Bronchial smooth muscle cell (primary cell): ENCODE measurements at places on chromosomes 7 and 10. TPM values are rescaled to one million over a fixed set of nuclear protein-coding genes. Genes with fewer than 3 reads are reported as not detected.

COL26A1 gene
- total RNA-seq = not detected in 2 replicates

TRIL gene
- under 0.01 and 2.1 TPM in 2 replicates for total RNA-seq

PODXL gene
- 0.17 and 0.47 TPM in 2 replicates for total RNA-seq

TMEM196 gene
- total RNA-seq = not detected in 2 replicates

GHRHR gene
- total RNA-seq = not detected in 2 replicates

SLC13A4 gene
- 0.16 and 0.26 TPM in 2 replicates for total RNA-seq

PDGFA gene
- total RNA-seq = 2.8 and 5.0 TPM in 2 replicates

CYP3A5 gene
- total RNA-seq = 3.1 and 3.9 TPM in 2 replicates

GPR158 gene
- under 0.01 TPM in 1 of 2 replicates, not detected in the other for total RNA-seq

TUBAL3 gene
- not detected in 2 replicates for total RNA-seq

SDK1 gene
- 1.4 and 7.8 TPM in 2 replicates for total RNA-seq

HKDC1 gene
- total RNA-seq = under 0.01 and 0.77 TPM in 2 replicates

TUBB8 gene
- not detected in 2 replicates for total RNA-seq

MRLN gene
- total RNA-seq = not detected in 2 replicates

NRCAM gene
- 0.17 and 1.4 TPM in 2 replicates for total RNA-seq

PPRC1 gene
- total RNA-seq = 7.3 and 9.2 TPM in 2 replicates

GPR141 gene
- not detected in 2 replicates for total RNA-seq

GIMAP1 gene
- 0.09 TPM in 1 of 2 replicates, not detected in the other for total RNA-seq

HTR5A gene
- total RNA-seq = not detected in 2 replicates

CALML3 gene
- not detected in 2 replicates for total RNA-seq

RAMP3 gene
- 0.17 TPM in 1 of 2 replicates, not detected in the other for total RNA-seq

TMEM229A gene
- total RNA-seq = not detected in 2 replicates

GNAT3 gene
- total RNA-seq = not detected in 2 replicates

SPDYE8 gene
- not detected in 2 replicates for total RNA-seq

GPER1 gene
- 2.1 and 3.6 TPM in 2 replicates for total RNA-seq

FAM171A1 gene
- total RNA-seq = 11.3 and 12.4 TPM in 2 replicates

GPR26 gene
- not detected in 2 replicates for total RNA-seq

KCP gene
- 0.32 and 0.34 TPM in 2 replicates for total RNA-seq

NKX1-2 gene
- not detected in 2 replicates for total RNA-seq

WNT8B gene
- total RNA-seq = not detected in 2 replicates

POM121C gene
- 5.8 and 9.0 TPM in 2 replicates for total RNA-seq

TRIM50 gene
- not detected in 2 replicates for total RNA-seq

PSD gene
- total RNA-seq = 8.4 and 14.3 TPM in 2 replicates

CPXM2 gene
- total RNA-seq = 9.3 and 41.5 TPM in 2 replicates

GPR22 gene
- total RNA-seq = not detected in 2 replicates

SLIT1 gene
- under 0.01 TPM in 2 replicates for total RNA-seq

RHEB gene
- 28.7 and 41.8 TPM in 2 replicates for total RNA-seq

AKR1B15 gene
- total RNA-seq = not detected in 2 replicates

FOXI2 gene
- not detected in 2 replicates for total RNA-seq

MUC3A gene
- total RNA-seq = under 0.01 TPM in 1 of 2 replicates, not detected in the other

PLAU gene
- total RNA-seq = 16.7 and 63.4 TPM in 2 replicates

PRSS37 gene
- not detected in 2 replicates for total RNA-seq

PILRA gene
- total RNA-seq = 0.26 and 0.32 TPM in 2 replicates

CALHM3 gene
- not detected in 2 replicates for total RNA-seq

ASAH2 gene
- total RNA-seq = 0.26 and 0.32 TPM in 2 replicates

MTURN gene
- 18.8 and 19.7 TPM in 2 replicates for total RNA-seq

CHST15 gene
- total RNA-seq = 0.63 and 5.8 TPM in 2 replicates

CDK14 gene
- 24.3 and 51.5 TPM in 2 replicates for total RNA-seq

SEMA3C gene
- total RNA-seq = 126 and 190 TPM in 2 replicates

CTAGE4 gene
- total RNA-seq = 0.09 and 0.32 TPM in 2 replicates

TFPI2 gene
- total RNA-seq = 1.9 and 26.3 TPM in 2 replicates
